ENCODE measurements at places on chromosomes 7 and 10. TPM values are rescaled to one million over a fixed set of nuclear protein-coding genes. Genes with fewer than 3 reads are reported as not detected.

GRCh38 chr7:66110856-66111255, 3.8 kb upstream of the CRCP start:
- DNase-seq, result no peak

Gene HERC4
- 53.8 TPM for total RNA-seq

DNA sequence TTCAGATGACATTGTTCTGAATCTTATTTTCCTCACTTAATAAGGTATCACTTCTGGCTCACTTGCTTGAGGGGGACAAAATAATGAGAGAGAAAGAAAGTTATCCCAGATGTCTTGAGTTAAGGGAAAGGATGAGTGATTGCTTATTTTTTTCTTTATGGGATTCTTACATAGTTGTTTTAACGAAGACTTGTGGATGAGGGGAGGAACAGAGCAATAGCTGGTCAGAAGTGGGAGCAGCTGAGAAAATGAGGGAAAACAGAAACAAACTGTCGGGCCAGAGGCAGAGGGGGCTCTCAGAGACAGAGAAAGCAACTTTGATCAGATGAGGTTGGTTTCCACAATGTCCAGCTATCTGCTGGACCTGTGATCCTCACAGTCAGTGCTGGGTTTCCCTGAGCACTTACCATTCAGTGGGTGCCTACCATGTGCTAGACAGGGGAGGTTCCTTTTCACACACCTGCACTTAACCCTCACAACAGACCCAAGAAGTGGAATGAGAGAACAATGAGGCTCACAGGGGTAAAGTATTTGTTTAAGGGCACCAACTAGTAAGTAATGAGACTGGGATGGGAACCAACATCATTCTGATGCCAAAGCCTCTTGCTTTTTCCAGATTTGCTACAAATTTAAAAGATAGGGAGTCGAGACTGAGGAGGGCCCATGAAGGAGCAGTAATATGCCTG, 64.2 kb downstream of the BICC1 start:
- no peak for DNase-seq

GRCh38 chr7:69534461-69535041, 63.7 kb upstream of the AUTS2 start:
- DNase-seq, result no peak

DNA sequence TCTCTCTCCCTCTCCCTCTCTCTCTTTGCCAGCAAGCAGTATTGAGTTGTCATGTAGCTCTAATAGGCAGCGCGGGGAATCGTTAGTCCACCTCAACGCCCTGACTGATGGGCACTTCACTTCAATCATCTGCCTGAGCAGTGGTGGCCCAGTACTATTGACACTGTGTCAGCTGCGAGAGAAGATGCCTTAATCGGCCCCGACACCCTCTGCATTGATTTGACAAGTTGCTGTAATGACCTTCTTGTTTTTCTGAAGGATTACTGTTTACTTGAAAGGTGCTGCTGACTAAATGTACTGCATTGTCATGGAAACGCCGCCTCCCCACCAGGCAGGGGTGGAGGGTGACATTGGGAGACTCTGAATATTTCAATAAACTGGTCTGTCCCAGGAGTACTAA, 913.8 kb downstream of the KCNMA1 start:
- DNase-seq, result no peak

Gene C10orf143
- 5.5 TPM for total RNA-seq

GRCh38 chr10:68082872-68083271, 7.8 kb upstream of the HERC4 start:
- no peak for DNase-seq

GRCh38 chr10:117619223-117619622, 76.7 kb downstream of the EMX2 start:
- no peak for DNase-seq

GRCh38 chr7:142500366-142500765, 242.5 kb upstream of the PRSS58 start:
- DNase-seq, result no peak

Gene PLCE1
- 0.04 TPM for total RNA-seq

Gene CACNB2
- total RNA-seq, result not detected

DNA sequence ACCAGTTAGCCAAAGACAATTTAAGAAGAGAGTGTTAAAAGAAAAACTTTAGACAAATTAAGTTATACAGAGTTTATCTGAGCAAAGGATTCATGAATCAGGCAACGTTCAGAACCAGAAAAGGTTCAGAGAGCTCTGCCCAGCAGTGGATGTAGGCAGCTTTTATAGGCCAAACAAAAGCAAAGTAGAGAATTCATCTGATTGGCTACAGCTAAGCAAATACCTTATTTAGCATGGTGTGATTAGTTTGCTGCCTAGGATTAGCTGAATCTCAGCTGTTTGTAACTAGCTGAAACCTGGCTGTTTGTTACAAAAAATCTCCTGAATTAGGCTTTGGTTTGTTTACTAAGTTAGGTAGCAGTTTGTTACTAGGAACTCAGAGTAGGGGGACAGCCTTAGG, 66.0 kb downstream of the SLC25A40 start:
- DNase-seq, result no peak

GRCh38 chr7:37663693-37664092, 19.9 kb upstream of the GPR141 start:
- DNase-seq, result no peak

- no peak for DNase-seq
Observed at GRCh38 chr7:118305671-118306070, 81.2 kb downstream of the ANKRD7 start.

- no peak for DNase-seq
Observed at GRCh38 chr10:18418541-18419215, 232.7 kb downstream of the NSUN6 start.

Gene NPY4R2
- not detected for total RNA-seq

- DNase-seq, result peak; percentile 78
Observed at GRCh38 chr7:131109759-131110296, 217.8 kb upstream of the MKLN1 start.

- no peak for DNase-seq
Observed at GRCh38 chr7:46206476-46207060, 285.5 kb upstream of the IGFBP3 start.

Gene RNLS
- 1.2 TPM for total RNA-seq

DNA sequence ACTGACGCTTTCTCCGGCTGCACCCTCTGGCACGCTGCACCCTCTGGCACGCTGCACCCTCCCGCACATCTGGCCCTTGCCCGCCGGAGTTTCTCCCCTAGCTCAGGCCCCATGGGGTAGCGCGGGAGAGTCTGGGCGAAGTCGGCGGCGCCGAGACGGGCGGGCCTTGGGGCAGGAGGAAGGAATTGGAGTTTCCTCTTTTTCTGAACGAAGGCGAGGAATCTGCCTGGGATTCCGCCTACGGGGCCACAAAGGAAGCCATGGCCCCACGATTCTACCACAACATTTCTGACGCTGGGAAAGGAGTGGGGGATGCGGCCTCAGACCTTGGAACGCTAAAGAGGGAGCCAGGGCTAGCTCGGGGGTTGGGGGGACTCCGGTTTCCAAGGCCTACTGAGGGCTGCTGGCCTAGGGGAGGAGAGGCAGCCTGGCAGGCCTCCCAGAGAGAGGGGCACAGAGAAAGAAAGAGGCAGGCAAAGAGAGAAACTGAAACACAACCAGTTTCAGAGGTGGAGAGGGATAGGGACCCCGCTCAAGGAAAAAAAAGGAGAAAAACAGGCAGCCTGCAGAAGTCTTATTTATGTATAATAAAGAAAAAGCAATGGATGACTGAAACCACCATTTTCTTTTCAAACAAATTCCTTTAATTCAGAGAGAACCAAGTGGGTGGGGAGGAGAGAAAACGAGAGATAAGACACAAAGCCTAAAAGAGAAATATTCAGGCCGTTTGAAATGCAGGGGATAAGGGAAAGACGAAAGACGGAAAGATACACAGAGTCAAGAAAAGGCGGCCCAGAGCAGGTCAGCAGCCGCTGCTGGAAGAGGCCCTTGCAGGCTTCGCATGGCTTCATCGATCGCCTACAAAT, 4.3 kb downstream of the TLX1 start:
- DNase-seq, result no peak

Gene TAS2R3
- total RNA-seq, result 1.4 TPM

GRCh38 chr7:43693687-43694398, 35.5 kb downstream of the COA1 start:
- no peak for DNase-seq

- DNase-seq, result no peak
Observed at GRCh38 chr10:19904202-19904661, 88.0 kb downstream of the PLXDC2 start.

GRCh38 chr10:60372436-60372835, 17.2 kb downstream of the ANK3 start:
- DNase-seq, result no peak

All from activated CD4-positive, alpha-beta T cell treated with anti-CD3 and anti-CD28 coated beads, Interleukin-2, amount 10 ng/mL, durations not matched to agents 7 days and 5 days (primary cell).